ENCODE measurements at places on chromosomes 1 and 21. TPM values are rescaled to one million over a fixed set of nuclear protein-coding genes. Genes with fewer than 3 reads are reported as not detected.
A peak's percentile ranks its signal among the peaks of the same experiment; 100 is the strongest.

DNA sequence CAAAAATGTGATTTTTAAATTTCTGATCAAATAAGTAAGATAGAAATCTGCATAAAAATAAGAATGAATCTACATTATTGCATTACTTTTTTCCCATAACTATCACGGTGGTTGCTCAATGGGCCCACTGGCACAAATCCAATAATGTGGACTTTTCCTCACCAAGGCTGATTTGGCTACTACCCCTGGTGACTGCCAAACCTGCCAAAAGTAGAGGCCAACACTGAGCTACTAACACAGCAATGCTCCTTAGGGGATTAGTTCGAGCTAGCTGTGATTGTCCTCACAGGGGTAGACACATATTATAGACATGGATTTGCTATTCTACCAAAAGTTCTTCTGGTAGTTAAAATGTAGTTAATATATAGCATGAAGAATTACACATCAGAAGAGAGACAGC lies 107.7 kb upstream of the ZNHIT6 start:
- no peaks in the 10 kb centered on the region for H3K27me3 ChIP-seq
- no peaks in the 10 kb centered on the region for H3K36me3 ChIP-seq
- no peaks in the 10 kb centered on the region for H3K4me1 ChIP-seq
- no peak overlapping the region for H3K4me3 ChIP-seq

The NTMT2 gene
- not detected for total RNA-seq

GRCh38 chr1:91011726-91012125 lies 10.1 kb downstream of the ZNF644 start:
- no peak overlapping the region for H3K4me3 ChIP-seq
- no peaks in the 10 kb centered on the region for H3K4me1 ChIP-seq
- H3K27me3 ChIP-seq: no peaks in the 10 kb centered on the region
- no peak for DNase-seq
- no peak overlapping the region for H3K27ac ChIP-seq

The OR2L13 gene
- total RNA-seq: 0.29 TPM

The NBPF26 gene
- 22.3 TPM for total RNA-seq

The TLR5 gene
- 16.5 TPM for total RNA-seq

DNA sequence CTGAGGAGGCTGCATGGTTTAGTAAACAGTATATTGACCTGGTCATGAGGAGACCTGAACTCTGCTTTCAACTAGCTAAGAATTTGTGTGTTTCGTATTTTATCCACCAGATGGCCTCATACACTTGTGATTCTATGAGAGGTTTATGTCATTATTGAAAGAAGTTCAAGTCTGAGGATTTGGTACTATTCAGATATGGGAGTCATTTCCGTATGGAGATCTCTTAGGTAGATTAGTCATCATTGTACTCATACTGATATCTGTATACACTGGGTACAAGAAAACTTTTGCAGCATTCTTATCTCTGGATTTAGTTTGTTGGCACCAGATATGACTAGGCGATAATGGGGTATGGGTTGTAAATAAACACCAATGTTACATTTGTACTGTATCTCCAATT lies 26.6 kb downstream of the ATF6 start:
- H3K36me3 ChIP-seq: no peaks in the 10 kb centered on the region
- no peak for DNase-seq
- H3K27ac ChIP-seq: no peak overlapping the region

GRCh38 chr1:83012950-83013349 lies 986.0 kb downstream of the TTLL7 start:
- H3K27ac ChIP-seq: no peak overlapping the region
- no peaks in the 10 kb centered on the region for H3K4me1 ChIP-seq
- no peaks in the 10 kb centered on the region for H3K36me3 ChIP-seq
- H3K27me3 ChIP-seq: no peaks in the 10 kb centered on the region
- no peak overlapping the region for H3K4me3 ChIP-seq
- DNase-seq: no peak

DNA sequence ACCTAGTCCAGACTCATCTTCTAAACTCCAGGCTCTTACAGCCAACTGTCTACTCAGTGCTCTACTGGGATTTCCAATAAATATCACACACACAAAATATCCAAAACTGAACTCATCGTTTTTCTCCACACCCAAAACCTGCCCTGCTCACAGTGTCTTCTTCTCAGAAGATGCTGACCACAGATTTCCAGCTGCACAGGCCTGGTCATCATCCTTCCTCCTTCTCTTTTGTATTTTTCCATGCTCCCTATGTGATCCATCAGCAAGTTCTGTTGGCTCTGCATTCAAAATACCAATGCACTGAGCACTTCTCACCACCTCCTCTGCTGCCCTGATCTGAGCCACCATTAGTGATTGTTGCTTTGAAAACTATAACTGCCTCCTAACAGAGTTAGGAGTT lies 159.5 kb upstream of the KAZN start:
- H3K27ac ChIP-seq: no peak overlapping the region
- no peaks in the 10 kb centered on the region for H3K4me1 ChIP-seq
- H3K36me3 ChIP-seq: no peaks in the 10 kb centered on the region
- no peak overlapping the region for H3K4me3 ChIP-seq

- peak; percentile 30 for DNase-seq
- no peak overlapping the region for H3K27ac ChIP-seq
- no peaks in the 10 kb centered on the region for H3K27me3 ChIP-seq
- no peaks in the 10 kb centered on the region for H3K4me1 ChIP-seq
- no peak overlapping the region for H3K4me3 ChIP-seq
- no peaks in the 10 kb centered on the region for H3K36me3 ChIP-seq
These were observed 161.5 kb downstream of the GRIK3 start for GRCh38 chr1:36872858-36873257.

DNA sequence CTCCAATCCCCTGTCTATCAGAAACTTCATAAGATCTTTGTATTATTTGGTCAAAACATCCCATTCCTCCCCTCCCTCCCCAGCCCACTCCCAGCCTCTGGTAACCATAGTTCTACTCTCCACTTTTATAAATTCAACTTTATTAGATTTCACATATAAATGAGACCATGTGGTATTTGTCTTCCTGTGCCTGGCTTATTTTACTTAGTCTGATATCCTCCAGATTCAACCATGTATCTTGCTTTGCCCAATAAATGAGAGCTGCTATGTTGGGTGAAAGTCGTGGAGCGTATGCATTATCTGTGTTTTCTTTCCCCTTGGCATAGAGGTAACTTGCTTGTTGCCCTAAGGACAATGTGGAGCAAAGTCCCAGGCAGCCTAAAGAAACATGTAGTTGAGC lies 28.5 kb upstream of the CHRM3 start:
- no peak overlapping the region for H3K27ac ChIP-seq
- H3K36me3 ChIP-seq: no peaks in the 10 kb centered on the region
- DNase-seq: no peak

- peak; percentile 86 for DNase-seq
- H3K4me1 ChIP-seq: peaks cover 4% of the 10 kb centered on the region
- peak overlapping the region; percentile 23 for H3K4me3 ChIP-seq
- no peaks in the 10 kb centered on the region for H3K27me3 ChIP-seq
- no peaks in the 10 kb centered on the region for H3K36me3 ChIP-seq
These were observed 64.8 kb downstream of the ALPL start for GRCh38 chr1:21573971-21574465.

DNA sequence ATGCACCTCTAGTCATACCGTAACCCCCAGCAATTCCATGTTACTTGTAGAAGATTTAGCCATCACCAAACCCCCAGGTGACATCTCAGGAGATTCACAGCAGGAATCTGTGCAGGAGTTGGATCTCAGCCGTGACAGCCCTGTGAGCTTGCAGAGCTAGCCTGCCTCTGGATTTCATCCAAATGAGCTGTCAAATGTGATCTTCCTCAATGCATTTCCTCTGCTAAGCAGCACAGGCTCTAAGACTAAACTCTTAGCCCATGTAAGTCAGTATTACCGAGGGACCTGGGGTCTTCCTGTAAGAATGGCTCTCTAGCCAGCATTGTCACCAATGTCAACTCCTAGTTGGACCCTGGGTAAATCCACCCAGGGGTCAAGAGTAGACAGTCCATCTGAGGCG lies 41.7 kb downstream of the UMODL1 start:
- DNase-seq: no peak
- H3K4me1 ChIP-seq: peaks cover 12% of the 10 kb centered on the region
- H3K27ac ChIP-seq: no peak overlapping the region
- no peaks in the 10 kb centered on the region for H3K27me3 ChIP-seq
- H3K36me3 ChIP-seq: no peaks in the 10 kb centered on the region
- H3K4me3 ChIP-seq: no peak overlapping the region

The PHF13 gene
- total RNA-seq: 14.4 TPM

The RNU1-4 gene
- under 0.01 TPM for total RNA-seq

The SLC9A1 gene
- total RNA-seq: 14.2 TPM

The TAS1R1 gene
- not detected for total RNA-seq

The DIRAS3 gene
- 12.9 TPM for total RNA-seq

- no peak overlapping the region for H3K4me3 ChIP-seq
- DNase-seq: no peak
- H3K27ac ChIP-seq: no peak overlapping the region
- no peaks in the 10 kb centered on the region for H3K36me3 ChIP-seq
- H3K27me3 ChIP-seq: no peaks in the 10 kb centered on the region
- no peaks in the 10 kb centered on the region for H3K4me1 ChIP-seq
These were observed 281.6 kb downstream of the BRINP3 start for GRCh38 chr1:190196020-190196419.

DNA sequence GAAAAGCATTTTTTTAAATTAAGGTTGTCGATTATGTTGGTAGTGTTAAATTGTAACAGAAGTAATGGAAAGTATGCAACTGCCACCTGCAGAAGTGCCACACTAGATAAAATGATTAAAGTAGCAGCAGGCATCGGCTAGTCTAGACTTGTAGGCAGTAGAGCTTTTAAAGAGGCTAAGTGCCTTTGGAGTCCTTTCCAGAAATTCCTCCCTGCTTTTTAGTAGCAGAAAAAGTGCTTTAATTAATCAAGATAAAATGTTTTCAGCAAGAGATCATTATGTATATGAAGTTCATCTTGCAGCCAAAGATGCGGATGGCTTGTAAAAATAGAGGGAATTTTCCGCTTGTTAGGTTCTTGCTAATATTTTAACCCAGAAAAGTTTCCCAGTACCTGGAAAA lies 87.1 kb upstream of the LRRC8D start:
- no peaks in the 10 kb centered on the region for H3K4me1 ChIP-seq
- H3K36me3 ChIP-seq: no peaks in the 10 kb centered on the region
- no peak for DNase-seq
- H3K4me3 ChIP-seq: no peak overlapping the region
- no peak overlapping the region for H3K27ac ChIP-seq

DNA sequence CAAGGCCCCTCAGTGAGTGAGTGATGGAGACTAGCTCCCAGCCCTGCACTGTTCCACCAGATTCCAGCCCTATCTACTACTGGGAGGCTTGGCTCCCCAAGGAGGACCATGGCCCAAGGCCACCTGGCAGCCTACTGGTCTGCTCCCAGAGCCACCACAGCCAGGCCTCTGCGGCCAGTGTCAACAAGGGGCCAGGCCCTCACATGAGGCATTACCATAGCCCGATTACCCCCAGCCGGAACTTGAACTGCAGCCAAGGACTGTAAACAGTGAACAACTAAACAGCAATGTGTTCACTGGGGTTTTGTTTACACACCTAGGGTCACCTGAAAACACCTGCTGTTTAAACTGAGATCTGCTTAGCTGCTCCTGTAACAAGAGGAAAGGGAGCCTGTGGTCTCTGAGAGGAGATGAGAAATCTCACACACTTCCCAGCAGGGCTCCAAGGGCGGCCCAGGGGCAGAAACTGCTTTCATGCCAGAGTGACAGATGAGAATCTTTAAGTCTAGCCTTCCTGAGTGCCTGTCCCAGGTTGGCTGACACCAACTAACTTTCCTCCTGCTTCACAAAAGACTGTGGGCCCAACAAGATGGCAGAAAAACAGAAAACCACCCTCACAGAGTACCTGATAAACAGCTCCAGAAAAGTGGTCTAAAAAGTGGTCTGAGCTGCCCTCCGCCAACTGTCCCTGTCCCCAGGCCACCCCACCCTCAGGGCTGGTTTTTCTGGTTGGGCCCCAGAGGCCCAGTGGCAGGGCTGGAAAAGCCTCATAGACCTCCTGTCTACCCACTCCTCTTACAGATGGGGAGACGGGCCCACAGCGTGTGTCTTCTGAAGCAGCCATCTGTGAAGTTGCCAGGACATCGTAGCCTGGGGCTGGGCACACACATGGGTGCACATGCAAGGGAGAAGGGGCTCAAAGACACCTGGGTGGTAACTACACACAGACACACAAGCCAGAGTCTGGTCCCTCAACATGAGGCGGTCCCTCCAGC lies 28.8 kb downstream of the MEF2D start:
- peak; percentile 76 for DNase-seq
- H3K4me3 ChIP-seq: no peak overlapping the region
- peak overlapping the region; percentile 82 for H3K27ac ChIP-seq
- peaks cover 13% of the 10 kb centered on the region for H3K36me3 ChIP-seq
- no peaks in the 10 kb centered on the region for H3K27me3 ChIP-seq

DNA sequence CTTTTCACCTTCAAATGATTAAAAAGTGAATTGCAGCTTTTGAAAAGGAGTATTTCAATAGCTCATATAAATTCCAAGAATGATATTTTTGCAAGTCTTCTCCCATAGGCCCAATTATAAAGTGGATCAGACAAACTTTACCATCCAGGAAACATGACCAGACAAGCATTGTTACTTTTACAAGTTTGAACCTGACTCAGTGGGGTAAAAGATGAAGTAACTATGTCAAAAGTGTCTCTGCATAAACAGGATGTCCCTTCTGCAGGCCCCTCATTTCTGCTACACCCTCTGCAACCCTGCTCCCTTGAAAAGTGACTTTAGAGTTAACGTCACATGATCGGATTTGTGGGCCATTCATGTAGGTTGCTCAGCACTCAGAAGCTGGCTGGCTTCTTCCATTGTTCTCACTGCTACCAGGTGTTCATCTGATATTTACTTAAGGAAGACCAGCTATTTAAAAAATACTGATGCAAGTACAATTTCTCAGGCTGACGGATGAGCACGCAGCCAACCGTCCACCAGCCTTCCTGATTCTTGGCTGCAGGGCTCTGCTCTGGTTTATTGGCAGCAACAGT lies 32.3 kb downstream of the URB1 start:
- peaks cover 17% of the 10 kb centered on the region for H3K36me3 ChIP-seq
- no peak for DNase-seq
- H3K4me3 ChIP-seq: no peak overlapping the region
- H3K27ac ChIP-seq: no peak overlapping the region

The AMY1A gene
- total RNA-seq: not detected

The SYT14 gene
- 0.73 TPM for total RNA-seq

- no peak overlapping the region for H3K27ac ChIP-seq
- no peaks in the 10 kb centered on the region for H3K27me3 ChIP-seq
- H3K4me3 ChIP-seq: no peak overlapping the region
- no peaks in the 10 kb centered on the region for H3K4me1 ChIP-seq
- H3K36me3 ChIP-seq: no peaks in the 10 kb centered on the region
- no peak for DNase-seq
These were observed 8.8 kb upstream of the ABCB10 start for GRCh38 chr1:229567109-229567868.

The FAM72D gene
- total RNA-seq: not detected

- no peaks in the 10 kb centered on the region for H3K36me3 ChIP-seq
- no peak overlapping the region for H3K4me3 ChIP-seq
- DNase-seq: no peak
- H3K4me1 ChIP-seq: peaks cover 22% of the 10 kb centered on the region
- H3K27ac ChIP-seq: peak overlapping the region; percentile 90
- no peaks in the 10 kb centered on the region for H3K27me3 ChIP-seq
These were observed 104.2 kb downstream of the ETS2 start for GRCh38 chr21:38909929-38910328.
